ENCODE measurements at places on chromosomes 2 and 18.
A peak's percentile ranks its signal among the peaks of the same experiment; 100 is the strongest.

- DNase-seq, result peak; percentile 52
Observed at GRCh38 chr2:26001743-26002351, 19.6 kb upstream of the KIF3C start.

GRCh38 chr2:138245310-138245709 is 256.3 kb upstream of the SPOPL start:
- no peak for DNase-seq

DNA sequence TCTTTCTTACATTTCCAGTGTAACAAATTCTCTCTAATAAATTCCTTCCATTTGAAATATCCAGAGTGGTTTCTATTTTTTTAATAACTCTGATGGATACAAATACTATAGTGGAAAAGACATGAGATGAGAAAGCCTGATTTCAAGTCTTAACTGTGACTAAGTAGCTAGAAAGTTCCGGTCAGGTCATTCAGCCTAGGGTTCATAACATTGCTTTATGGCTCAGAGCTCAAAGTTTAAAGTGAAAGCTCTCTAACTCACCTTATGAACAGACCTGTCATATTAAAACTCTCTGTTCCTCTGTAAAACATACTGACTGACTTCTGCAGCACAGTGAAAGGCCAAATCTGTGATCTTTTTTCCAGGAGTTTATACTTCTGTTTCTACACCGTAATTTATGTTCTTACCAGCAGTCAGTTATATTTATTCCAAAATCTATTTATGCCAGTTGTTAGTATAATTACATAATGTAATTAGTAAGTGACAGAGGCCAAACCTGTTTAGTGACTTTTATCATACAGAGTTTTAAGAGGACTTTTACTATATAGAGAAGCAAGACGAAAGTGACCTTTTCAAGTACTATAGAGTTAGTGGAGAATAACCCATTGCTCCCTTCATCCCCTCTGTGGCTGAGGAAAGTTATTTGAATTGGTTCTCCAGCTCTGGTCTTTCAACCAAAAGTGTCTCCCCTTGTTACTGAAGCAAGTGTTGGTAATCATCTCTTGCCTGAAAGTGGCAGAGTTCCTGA is 118.8 kb upstream of the PDE1A start:
- no peak for DNase-seq

DNA sequence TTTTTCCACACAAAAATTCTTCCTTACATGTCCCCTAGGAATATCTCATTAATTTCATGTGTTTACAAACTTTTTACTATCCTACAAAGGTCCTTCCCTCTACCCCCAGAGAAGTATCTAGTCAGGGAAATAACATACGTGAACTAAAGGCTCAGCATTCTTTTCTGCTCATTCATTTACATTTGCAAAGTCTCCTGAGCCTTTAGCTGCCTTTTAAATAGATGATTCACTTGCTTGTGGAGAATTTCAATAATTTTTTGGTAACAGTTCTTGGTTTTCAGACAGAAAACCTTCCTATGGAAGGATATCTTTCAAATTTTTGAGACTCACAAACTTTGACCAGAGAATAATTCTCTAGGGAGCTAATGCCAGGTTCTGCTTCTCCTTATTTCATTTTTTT is 81.5 kb upstream of the RMDN2 start:
- no peak for DNase-seq

DNA sequence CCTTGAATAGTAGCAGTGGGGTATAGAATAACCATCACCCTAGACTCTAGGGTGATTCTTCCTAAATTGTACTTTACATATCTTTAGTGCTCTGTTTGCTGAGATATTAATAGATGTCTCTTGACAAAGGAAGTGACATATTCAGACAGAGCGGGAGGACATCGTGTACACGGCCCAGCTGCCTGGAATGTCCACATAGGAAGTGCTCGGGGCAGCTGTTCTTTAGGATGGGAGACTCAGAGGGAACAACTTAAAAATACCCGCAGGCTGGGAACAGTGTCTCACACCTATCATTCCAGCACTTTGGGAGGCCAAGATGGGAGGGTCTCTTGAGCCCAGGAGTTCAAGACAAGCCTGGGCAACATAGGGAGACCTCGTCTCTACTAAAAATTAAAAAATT is 206.1 kb downstream of the FAM210A start:
- DNase-seq, result no peak

DNA sequence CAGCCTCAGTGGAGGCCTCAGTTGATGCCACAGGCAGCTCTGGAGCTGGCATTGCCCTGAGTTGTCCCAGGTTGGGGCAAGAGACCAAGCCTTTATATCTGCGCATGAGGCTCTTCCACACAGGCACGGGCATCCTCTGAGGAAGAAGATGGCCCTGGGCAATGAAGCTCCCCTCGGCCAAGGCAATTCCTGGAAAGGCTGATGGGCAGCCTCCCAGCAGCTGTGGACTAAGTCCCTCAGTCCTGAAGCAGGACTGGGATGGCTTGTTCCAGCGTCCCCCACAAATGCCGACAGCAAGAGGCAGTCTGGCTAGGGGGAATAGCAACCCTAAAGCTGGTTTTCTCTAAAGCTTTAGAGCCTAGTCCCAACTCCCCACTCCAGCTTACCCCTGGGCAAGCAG is 90.0 kb downstream of the TFCP2L1 start:
- DNase-seq, result no peak

GRCh38 chr2:154623819-154624218 is 74.7 kb upstream of the KCNJ3 start:
- no peak for DNase-seq

GRCh38 chr18:59387687-59388565 is 28.9 kb upstream of the LMAN1 start:
- DNase-seq, result no peak

DNA sequence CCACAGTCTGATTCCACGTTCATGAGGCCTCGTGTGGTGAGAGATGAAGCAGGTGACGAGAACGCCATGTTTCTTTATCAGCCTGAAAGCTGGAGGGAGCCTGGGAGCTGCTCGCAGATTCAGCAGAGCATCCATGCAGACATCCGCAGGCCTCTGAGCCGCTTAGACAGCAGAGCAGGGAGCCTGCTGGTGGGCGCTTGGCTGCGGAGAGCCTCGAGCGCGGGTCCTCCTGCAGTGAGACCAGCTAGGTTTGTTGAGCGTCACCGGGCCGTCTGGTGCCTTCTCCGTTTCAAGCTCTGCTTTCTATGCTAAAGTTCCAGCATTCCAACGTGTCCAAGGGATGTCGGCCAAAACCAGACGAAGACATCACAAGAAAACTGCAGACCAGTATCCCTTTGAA is 27.6 kb downstream of the CTDP1 start:
- no peak for DNase-seq
